ENCODE measurements at places on chromosomes 3 and 15.

DNA sequence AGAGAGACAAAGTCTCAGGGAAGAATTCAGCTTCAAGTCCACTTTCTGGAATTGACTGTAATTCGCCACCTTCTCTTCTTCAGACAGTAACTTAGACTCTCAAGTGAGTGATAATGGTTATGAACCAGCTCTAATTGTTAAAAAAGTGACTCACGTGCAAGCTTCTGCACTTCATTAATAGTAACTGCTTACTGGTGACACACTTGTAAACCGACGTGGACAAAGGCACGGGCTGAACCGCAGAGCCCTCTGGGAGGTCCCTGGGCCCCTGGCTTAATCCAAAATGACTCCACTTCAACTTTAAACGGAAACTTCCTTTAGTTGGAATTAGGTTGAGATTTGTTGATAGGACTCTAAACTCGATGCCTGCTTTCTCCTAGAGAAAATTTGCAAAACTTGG, 17.0 kb downstream of the MUC4 start:
- no peak for DNase-seq

GRCh38 chr3:107816107-107816506, 274.7 kb downstream of the CD47 start:
- DNase-seq = no peak

DNA sequence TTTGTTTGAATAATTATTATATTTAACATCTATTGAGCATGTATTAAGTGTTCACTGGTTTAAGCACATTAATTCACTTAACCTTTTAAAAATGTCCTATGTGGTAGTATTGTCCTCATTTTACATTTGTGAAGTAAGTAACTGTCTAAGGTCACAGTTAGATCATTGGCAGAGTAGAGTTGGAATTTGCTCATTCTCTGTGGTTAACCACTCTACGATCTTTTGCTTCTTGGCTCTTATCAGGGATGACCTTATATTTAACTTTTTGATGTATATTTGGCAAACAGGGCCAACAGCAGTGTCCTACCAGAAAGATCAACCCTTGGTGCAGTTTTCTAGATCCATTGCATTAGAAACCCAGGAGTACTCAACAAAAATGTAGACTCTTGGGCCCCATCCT, 34.0 kb downstream of the PXK start:
- DNase-seq = no peak

GRCh38 chr3:151219056-151219455, 16.0 kb upstream of the GPR171 start:
- DNase-seq = no peak

DNA sequence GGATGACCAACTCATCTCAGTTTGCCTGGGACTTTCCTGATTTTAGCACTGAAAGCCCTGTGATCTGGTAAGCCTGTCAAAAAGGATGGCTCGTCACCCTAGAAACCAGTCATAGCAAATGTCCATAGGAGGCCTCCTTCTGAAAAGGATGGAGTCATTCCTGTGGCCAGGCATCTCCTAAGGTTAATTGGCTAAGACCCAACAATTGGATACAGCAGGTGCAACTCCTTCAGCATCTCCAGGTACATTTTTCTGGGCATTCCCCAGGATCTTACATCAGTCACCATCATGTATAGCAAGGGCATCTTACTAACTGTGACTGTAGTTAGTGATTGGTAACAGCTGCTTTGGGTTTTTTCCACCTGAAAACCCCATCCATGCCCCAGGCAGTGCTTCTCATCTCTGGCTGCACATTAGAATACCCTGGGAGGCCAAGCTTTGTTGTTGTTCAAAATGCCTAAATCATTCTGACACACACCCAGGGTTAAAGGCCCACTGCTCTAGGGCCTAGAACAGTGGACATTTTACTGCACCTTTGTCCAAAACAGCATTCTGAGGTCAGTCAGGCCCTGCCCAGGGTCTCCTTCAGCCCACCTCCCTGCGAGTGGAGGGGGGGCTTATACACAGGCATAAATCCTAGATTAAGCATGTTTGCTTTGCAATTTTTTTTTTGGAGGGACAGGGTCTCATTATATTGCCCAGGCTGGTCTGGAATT, 28.3 kb upstream of the GALNT15 start:
- DNase-seq = no peak

- DNase-seq = no peak
Measured at GRCh38 chr3:71211083-71211482, 372.4 kb downstream of the FOXP1 start.

DNA sequence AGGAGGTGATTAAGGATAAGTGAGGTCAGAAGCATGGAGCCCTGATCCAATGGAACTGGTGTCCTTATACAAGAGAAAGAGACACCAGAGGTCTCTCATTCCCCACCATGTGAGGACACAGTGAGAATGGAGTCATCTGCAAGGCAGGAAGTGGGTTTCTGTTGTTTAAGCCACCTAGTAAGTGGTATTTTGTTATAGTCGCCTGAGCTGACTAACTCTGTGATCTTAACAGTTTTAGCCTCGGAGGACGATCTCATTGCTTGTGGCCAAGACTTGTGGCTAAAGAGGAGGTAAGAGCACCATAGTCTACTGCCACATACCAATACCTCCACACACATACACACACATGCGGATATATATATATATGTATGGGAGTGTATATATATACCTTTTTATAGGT, 73.8 kb downstream of the MCTP2 start:
- no peak for DNase-seq

Measured in germinal center (tissue), 1 donor.